ENCODE measurements at places on chromosomes 13 and 19. TPM values are rescaled to one million over a fixed set of nuclear protein-coding genes. Genes with fewer than 3 reads are reported as not detected.

Gene EXOC3L2
- 0.74 TPM for total RNA-seq

Gene ZNF610
- total RNA-seq, result 6.2 TPM

Gene RDH8
- total RNA-seq, result not detected

DNA sequence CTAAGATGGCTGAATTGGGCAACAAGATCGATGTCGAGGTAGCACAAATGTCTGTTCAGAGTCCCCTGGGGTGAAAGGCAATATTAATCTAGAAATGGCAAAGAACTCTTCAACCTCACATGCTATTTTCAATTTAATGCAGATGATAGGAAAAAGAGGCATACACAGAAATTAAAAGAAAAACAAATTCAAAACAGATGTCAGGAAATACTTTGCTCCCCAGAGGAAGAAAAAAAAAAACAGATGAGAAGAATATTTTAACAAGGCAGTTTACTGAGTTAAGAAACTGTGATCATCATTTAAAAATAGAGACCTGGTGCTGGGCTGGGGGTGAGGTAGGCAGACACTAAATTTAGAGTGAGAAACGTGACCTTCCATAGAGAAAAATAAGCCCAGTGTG is 421.9 kb upstream of the ARGLU1 start:
- no peak for DNase-seq

GRCh38 chr19:662207-662961 is 630 bp downstream of the RNF126 start:
- DNase-seq, result no peak

DNA sequence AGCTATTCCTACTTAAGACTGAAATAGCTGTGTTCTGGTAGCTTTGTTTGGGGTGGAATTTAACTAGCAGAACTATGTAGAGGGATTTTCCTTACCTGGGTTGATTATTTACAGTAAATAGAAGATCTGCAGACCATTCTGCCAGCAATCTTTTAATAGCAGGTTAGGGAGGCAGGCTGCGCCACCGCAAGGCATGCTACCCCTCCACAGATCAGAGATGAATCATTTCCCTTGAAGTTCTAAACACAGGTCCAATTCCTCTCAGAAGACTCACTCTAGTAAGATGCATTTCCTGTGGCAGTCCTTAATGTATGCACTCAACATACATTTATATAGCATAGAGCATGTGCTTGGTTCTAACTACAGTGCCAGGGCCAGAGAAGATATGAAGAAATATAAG is 109.0 kb downstream of the TNFRSF19 start:
- DNase-seq, result no peak

- DNase-seq, result no peak
These were observed 1.5 kb downstream of the AKT2 start for GRCh38 chr19:40283414-40284250.

DNA sequence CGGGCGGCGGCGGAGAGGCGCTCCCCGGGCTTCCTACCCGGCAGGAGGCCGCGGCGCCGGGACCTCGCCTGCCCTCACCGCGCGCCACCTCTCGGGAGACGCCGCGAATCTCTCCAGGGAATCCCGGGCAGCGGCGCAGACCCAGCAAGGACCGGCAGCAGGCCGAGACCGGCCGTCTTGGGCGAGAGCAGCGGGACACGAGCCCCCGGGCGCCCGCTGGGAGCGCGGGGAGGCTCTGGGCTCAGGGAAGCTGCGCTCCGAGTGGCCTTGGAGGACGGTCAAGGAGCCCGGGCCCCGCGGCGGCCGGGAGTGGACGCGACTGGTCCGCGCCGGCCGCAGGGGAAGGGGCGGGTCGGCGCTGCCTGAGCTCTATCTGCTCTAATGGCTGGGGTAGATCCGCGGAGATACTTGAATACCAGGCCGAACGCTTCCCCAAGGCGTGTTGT is 14.7 kb downstream of the CDX2 start:
- no peak for DNase-seq
